ENCODE measurements at places on chromosomes 1 and 21.

DNA sequence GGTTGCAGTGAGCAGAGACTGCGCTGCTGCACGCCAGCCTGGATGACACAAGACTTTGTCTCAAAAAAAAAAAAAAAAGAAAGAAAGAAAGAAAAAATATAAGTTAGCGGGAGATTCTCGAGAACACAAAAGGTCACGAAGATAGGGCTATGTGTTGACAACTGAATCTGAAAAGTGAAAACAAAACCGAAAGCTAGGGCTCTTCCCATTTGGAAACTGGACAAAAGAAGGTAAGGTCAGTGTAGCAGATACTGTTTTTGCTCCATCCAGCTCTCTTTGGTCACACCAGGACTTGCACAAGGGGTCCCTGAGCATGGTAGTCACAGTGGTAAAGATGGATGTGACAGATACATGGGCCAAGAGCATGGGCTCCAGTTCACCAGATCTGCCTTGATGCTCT is 60.4 kb upstream of the MAP10 start:
- DNase-seq, result no peak

- no peak for DNase-seq
Measured at GRCh38 chr1:233183226-233184020, 112.1 kb downstream of the PCNX2 start.

DNA sequence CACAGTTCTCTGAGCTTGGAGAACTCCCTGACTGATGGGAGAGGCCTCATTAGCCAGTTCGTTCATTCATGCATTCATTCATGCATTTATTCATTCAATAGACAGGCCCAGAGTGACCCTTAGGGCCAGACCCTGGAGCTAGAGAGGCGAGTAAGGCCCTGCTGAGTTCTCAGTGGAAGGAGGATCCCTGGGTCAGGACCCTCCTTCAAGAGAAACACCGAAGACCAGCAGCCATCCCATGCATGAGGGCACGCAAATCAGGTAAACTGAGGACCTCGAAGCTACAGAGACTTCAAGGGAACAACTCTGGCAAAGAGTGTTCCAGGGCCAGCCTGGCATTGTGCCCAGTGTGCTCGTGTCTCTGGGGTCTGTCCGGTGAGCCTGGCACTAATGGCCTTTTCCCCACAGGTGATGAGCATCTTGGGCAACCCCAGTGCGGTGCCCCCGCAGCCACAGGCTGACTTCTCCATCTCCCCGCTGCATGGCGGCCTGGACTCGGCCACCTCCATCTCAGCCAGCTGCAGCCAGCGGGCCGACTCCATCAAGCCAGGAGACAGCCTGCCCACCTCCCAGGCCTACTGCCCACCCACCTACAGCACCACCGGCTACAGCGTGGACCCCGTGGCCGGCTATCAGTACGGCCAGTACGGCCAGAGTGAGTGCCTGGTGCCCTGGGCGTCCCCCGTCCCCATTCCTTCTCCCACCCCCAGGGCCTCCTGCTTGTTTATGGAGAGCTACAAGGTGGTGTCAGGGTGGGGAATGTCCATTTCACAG is 104.8 kb downstream of the PAX7 start:
- no peak for DNase-seq

DNA sequence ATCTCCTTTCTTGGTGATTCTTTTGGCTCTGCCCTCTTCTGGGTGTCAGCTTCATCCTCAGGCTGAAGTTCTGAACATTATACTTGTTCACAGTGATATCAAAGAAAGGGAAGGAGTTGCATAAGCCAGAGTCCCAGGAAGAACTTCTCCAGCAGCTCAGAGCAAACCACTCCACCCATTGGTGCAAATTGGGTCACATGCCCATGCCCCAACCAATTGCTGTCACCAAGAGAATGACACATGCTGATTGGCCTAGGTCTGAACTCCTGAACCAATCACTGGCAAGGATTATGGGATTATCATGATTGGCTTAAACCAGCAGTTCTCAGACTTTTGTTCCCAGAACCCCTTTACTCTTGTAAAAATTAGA is 256.5 kb upstream of the TMEM51 start:
- DNase-seq, result no peak

GRCh38 chr1:219882096-219882495 is 46.3 kb downstream of the SLC30A10 start:
- DNase-seq, result no peak

DNA sequence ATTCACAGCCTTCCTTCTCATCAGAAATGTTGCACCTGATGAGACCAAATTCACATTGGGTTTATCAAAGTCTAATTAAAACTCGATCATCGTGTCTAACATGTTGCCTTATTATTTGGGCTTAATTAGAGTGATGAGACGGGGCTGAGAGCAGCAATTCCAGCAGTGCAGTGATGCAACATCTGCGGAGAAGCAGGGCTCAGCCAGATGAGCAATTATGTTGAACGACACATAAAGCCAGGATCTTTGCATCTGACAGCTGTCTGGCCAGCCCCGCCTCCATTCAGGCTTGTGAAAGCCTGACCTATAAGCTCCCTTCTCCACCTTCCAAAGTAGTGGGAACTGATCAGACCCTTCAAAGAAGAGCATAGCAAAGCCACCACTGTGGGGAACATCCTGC is 109.8 kb downstream of the C1orf94 start:
- DNase-seq, result no peak

- DNase-seq, result no peak
Measured at GRCh38 chr1:10980094-10980577, 32.3 kb upstream of the TARDBP start.

GRCh38 chr21:38504066-38504465 is 5.8 kb upstream of the ERG start:
- no peak for DNase-seq

- DNase-seq, result no peak
Measured at GRCh38 chr21:16492892-16493291, 763.1 kb downstream of the USP25 start.

- DNase-seq, result peak; percentile 34
Measured at GRCh38 chr1:42747125-42747524, 7.1 kb upstream of the CLDN19 start.

GRCh38 chr1:208145167-208145566 is 99.0 kb downstream of the PLXNA2 start:
- DNase-seq, result no peak

DNA sequence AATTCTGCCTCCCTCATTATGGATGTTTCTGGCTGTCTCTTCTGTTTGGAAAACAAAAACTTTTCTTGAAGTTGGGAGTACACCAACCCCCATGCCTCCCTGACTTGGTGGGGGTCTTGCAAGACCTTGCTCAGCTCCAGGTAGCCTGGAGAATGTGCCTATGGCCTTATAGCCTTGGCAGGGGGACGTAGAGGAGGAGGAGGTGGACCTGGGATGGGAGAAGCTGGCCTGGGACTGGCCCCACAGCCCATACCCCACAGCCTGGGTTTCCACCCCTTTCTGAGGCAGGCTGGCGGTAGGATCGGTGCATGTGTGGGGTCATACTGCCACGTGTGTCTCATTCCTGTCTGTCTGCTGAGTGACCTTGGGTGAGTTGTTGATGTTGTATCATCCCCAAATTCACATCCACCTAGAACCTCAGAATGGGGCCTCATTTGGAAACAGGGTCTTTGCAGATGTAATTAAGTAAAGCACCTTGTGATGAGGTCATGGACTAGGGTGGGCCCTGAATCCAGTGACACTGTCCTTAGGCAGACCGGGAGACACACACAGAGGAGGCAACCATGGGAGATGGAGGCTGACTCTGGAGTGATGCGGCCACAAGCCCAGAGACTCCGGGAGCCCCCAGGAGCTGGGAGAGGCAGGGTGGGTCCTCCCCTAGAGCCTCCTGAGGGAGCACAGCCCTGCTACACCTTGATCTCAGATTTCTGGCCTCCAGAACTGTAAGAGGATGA is 18.5 kb downstream of the OBSCN start:
- DNase-seq, result no peak

GRCh38 chr1:29671446-29672356 is 435.4 kb downstream of the PTPRU start:
- no peak for DNase-seq

GRCh38 chr1:220680085-220680687 is 10.0 kb upstream of the C1orf115 start:
- DNase-seq, result no peak

GRCh38 chr1:42891465-42892138 is 45.2 kb downstream of the ZNF691 start:
- no peak for DNase-seq

DNA sequence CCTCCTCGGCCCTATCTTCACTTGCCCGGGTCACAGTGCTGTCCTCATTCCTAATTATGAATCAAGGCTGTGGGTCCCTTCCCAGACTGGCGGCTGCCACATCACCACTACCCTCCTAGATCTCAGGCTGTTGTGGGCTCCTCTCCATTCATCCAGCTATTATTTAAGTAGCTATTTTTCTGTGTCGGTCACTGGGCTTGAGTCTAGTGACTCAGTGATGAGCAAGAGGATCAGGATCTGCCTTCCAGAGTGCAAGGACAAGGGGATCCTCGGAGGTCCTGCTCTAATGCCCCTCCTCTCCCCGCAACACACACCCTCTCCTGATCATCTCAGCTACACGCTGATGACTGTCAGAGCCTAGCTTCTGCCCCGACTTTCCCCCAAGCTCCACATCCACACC is 34.1 kb downstream of the CDCP2 start:
- DNase-seq, result no peak

- DNase-seq, result no peak
Measured at GRCh38 chr1:151924691-151925587, 15.6 kb upstream of the THEM4 start.

DNA sequence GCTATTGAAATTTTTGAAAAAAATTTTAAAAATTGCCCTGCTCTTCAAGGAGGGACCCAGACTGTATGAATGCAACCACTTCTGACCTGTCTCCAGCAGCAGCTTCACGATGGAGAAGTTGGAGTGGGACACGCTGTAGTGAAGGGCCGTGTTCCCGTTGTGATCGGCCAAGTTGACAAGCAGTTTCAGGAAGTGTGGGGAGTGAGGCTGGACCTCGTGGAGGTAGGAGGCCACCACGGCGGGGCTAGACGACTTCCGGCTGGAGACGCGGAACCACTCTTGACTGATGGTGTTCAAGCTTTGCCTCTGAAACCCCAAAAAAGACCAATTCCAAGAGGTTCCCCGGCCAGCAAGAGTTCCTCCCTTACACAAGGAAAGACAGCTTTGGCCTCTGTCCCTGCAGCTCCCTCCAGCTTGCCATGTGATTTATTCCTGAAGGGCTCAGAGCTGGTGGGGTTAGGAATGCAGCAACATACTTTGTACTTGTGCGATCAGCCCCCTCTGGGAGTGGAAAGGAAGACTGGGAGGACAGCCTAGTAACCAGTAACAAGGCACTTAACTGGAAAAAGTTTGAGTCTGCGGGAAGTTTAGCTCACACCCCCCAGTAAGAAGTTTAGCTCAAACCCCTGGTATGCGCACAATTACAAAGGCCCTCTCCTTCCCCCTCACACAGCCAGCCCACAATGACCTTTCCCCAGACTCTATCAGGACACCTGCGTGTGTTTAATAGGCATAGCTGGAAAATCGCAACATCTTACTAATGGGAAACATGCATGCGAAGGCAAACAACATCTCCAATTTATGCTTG is 56.0 kb downstream of the KANK4 start:
- no peak for DNase-seq

DNA sequence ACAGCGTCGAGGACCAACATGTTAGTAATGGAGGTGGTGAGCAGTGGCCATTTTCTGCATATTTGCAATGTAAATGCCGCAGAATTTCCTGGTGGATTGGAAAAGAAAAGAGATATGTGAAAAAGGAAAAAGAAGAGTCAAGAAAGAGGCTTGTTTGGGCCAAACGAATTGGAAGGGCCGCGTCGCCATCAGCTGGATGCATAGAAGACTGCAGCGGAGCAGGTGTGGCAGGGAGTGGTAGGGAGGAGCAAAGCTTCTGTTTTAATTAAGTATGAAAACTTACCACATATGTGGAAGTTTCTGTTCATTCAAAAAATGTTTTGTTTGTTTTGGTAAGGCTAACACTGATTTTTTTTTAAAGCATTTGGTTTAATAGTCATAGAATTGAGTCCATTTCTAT is 690.7 kb downstream of the NCAM2 start:
- DNase-seq, result no peak

DNA sequence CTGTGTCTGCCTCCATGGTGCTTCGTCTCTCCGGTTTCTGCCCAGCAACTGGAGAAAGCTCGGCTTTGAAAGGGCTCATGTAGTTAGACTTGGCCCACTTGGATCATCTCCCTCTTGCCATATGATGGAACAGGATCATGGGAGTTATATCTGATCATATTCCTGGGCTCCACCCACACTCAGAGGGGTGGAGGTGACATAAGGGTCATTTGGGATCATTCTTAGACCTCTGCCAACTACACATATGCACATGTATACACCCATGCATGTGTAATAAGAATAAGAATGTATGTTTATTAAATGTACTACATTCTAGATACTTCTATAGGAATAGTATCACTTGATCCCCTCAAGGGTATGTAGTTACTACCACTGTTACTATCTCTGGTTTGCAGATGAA is 74.1 kb upstream of the WNT4 start:
- DNase-seq, result no peak

Data from stimulated activated naive CD4-positive, alpha-beta T cell treated with Interleukin-2 at 50 U/mL for 16 hours (primary cell).